ENCODE measurements at places on chromosomes 4 and X.

- DNase-seq: no peak
Observed at GRCh38 chrX:97452283-97452682, 568.6 kb downstream of the RPA4 start.

DNA sequence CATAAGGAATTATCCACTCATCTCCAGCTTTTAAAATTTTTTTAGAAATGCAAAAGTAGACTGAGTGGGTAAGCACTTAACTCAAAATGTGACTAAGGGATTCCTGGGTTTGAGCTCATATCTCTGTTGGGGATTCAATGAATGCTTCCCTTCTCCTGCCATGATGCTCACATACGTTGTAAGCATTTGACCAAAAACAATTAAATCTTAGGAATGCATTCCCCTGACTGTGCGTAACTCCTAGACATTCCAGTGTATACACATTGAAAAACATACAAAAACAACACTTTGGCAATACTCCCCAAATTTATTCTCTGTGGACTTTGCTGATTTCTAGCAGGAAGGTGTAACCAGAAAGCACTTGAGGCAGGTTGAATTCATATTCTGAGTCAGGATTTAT is 29.8 kb downstream of the SPANXA2 start:
- DNase-seq: no peak

DNA sequence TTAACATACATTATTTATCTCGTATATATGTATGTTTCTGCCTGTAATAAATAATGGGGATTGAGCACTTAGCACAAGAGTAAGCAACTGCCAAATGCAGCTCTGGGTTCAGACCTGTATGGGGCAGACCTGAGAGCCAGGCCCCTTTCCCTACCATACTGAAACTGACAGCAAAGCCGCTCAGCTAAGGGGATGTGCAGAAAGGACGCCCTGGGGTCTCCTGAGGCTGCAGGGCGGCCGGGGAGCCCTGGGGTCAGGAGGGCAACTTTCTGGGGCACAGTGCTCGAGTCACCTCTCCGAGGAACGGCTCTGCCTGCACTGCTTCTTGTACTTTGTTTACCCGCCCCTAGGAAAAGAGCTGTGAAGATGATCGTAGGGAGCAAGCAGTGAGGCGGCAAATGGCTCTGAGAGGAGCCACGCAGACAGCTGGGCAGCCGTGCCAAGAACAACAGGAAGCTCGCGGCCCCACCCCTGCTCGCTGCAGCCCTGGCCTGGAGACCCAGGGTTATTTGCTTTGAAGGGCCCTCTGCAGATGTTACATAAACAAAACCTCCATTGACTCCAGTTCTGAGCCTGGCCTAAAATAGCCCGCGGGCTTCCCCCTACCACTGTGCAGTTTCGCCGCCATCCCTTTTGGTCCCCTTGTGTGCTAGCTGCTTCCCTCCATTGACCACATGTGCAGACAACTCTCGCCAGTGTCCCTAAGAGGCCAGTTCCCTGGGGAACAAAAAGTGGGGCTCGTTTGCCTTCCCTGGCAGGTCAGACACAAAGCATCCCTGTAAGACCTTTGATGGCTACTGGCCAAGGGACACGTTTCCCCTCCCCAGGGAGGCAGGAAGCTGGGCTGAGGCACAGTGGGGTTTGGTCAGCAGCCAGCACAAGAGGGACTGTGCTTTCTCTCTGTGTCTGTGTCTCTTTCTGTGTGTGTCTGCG is 111.3 kb upstream of the LNX1 start:
- DNase-seq: no peak

GRCh38 chrX:109533631-109534030 is 3.0 kb upstream of the NXT2 start:
- no peak for DNase-seq

DNA sequence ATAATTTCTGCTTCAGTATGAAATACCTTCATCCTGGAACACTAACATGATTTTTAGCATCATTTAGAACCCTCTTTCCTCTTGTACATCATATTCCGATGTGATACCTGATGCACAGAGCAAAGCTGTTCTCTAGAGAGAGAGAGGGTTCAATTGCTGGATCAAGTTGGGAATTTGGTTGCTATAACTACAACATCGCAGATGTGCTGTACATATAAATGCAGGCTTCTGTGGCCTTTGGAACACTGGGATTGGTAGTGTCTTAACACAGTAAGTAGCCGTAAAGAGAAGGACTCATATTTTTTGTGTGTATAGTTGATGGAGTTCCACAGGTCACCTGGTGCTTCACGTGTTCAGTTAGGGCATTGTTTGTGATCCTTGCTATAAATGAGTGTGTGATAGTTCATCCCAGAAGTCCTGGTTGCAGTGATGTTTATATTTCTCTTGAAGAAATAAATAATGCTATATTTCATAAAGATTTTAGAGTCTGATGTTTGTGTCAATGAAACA is 119.2 kb downstream of the RAPGEF2 start:
- DNase-seq: no peak

- DNase-seq: no peak
Observed at GRCh38 chr4:498328-498904, 540 bp downstream of the ZNF721 start.

DNA sequence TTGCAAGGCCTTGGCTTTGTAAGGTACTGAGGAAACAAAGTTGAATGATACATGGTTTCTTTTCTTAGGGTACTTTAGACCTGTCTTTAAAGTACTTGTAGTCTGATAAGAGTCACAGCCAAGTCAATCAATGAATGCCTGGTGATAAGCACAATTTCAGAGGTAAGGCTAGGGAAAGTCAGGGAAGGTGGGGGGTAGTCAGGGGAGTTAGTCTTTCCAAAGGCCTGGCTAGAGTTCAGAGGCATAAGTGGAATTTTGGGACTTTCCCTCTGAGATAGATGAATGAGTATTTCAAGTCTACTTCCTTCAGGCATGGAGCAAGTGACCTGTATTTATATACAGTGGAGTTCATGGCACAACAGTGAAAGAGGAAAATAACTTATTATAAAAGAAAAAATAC is 78.3 kb downstream of the SLC4A4 start:
- DNase-seq: no peak

DNA sequence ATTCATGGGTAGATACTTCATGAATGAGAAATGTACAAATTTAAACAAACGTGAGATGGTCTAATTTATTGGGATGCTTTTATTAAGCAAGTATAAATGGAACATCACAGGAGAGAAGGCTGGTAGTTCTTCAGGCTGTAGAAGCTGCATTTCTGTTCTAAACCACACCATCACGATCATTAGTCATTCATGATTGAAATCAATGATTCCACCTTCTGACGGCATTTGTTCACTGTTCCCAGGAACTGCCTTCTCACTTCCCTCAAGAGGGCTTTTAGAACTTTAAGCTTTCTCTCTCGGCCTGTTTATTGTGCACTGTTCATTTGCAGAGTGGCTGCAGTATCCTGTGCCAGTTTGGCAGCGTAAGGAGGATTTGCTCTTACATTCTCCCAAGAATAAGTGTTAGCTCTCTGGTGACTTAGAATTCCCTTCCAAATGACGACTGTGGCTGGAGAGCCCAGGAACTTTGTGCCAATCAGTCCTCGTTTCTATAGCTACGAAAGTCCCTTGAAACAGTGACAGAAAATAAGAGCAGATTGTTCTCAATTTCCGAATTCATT is 54.7 kb downstream of the MFAP3L start:
- no peak for DNase-seq

- DNase-seq: no peak
Observed at GRCh38 chr4:80206111-80206510, 8.8 kb downstream of the PRDM8 start.

- no peak for DNase-seq
Observed at GRCh38 chrX:70013466-70014381, 36.0 kb downstream of the AWAT2 start.

GRCh38 chrX:153635788-153636668 is 11.0 kb upstream of the DUSP9 start:
- peak; percentile 16 for DNase-seq

DNA sequence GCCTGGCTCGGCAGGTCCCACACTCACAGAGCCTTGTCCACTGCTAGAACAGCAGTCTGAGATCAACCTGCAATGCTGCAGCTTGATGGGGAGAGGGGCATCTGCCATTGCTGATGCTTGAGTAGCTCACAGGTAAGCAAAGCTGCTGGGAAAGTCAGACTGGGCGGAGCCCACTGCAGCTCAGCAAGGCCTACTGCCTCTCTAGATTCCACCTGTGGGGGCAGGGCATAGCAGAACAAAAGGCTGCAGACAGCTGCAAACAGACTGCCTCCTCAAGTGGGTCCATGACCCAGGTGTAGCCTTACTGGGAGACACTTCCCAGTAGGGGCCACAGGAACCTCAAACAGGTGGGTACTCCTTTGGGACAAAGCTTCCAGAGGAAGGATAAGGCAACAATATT is 110.6 kb upstream of the ADAMTS3 start:
- DNase-seq: no peak

DNA sequence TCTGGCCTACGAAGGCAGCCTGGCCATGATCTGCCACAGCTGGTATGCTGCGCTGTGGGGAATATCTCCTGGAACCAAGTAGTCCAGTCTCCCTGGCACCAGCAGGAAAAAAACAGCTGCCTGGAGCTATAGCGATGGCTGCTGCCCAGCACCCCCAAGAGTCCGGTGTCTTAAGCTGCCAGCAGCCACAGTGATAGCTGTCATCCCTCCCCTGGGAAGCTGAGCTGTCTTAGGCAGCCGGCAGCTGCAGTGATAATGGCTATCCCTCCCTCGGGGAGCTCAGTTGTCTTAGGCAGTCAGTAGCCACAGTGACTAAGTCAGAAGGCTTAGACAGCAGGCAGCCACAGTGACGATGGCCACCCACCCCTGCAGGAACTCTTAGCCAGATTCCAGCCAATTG is 205.1 kb downstream of the STPG2 start:
- no peak for DNase-seq

- DNase-seq: no peak
Observed at GRCh38 chrX:153693216-153694086, 5.7 kb downstream of the SLC6A8 start.

DNA sequence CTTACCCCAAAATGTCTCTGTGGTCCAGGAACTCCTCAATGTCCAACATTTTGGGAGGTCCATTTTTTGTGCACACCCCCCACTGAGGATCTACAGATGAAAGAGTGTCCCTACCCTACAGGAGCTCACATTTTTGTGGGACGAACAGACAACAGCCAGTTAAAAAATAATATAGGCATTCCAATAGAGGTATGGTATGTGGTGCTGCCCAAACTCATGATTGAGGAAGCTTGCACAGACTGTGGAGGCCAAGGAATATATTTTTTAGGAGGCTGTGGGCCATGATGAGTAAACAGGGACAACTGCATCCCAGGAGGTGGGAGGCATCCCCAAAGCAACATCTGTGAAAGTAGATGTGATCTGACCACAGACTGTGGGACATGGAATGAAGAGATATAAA is 181.0 kb upstream of the HCCS start:
- no peak for DNase-seq

GRCh38 chr4:39936565-39937418 is 40.9 kb downstream of the PDS5A start:
- DNase-seq: no peak

Measured in stimulated activated naive CD4-positive, alpha-beta T cell treated with Interleukin-2 at 50 U/mL for 16 hours (primary cell).